Fibroblast of skin of scalp (primary cell): ENCODE measurements at places on chromosomes 3 and 15.

DNA sequence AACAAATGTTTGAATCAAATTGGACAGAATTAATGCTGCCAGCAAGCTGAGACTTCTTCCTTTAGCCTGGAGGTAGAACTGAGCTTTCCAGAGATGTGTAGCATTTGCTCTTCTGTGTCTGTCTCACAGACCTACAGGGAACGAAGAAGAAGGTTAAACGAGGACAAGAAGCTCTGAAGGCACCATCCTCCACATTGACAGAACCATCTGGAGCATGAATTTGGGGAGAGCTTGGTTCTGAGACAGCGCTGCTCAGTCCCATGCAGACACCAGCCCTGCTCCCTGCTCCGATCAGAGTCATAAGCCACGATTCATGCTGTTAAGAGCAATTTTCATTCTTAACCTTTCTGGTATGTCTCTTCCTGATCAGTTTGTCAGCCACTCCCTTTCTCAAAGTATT lies 7.7 kb upstream of the KY start:
- no peak for DNase-seq

- DNase-seq, result peak; percentile 80
Measured at GRCh38 chr3:132448216-132448961, 31.1 kb downstream of the DNAJC13 start.

GRCh38 chr15:40340038-40340739 lies 550 bp downstream of the CCDC9B start:
- peak; percentile 93 for DNase-seq

- no peak for DNase-seq
Measured at GRCh38 chr3:8444883-8445282, 56.7 kb upstream of the LMCD1 start.

DNA sequence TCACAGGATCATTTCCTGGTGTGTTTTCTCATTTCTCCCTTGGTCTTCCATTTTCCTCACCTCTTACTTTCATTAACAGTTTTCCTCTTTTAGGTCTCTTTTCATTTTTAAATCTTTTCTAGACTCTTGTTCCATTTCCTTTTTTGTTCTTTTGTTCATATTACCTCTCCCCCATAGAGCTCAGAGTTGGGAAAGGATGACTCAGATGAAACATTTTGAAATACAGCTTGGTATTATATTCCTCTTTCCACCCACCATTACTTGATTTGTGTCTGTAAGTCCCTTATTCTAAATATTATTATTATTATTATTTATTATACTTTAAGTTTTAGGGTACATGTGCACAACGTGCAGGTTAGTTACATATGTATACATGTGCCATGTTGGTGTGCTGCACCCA lies 153.1 kb downstream of the VGLL3 start:
- no peak for DNase-seq
